ENCODE measurements at places on chromosomes 4 and X. TPM values are rescaled to one million over a fixed set of nuclear protein-coding genes. Genes with fewer than 3 reads are reported as not detected.

MMRN1 gene
- not detected for total RNA-seq

CENPVL1 gene
- total RNA-seq, result not detected

TRPC3 gene
- total RNA-seq, result 2.5 TPM

NALF2 gene
- total RNA-seq, result 1.2 TPM

ITIH6 gene
- not detected for total RNA-seq

DNA sequence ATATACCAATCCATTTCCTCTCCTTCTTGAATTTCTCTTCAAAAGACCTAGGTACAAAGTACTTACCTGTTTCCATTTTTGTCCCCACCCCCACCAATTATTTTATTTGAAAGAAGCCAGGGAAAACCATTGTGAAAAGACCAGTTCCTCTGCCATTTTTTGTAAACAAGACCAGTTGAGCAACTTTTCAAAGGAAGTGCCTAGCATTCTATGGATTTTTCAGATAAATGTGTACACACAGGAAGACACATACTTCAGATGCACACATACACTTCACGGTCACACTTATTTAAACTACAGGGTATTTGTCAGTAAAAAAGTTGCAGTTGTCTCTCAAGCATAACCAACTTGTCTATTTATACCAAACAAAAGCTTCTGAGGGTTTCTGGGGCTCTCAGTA is 587.2 kb upstream of the KLHL4 start:
- DNase-seq, result no peak
- no peaks in the 10 kb centered on the region for H3K27me3 ChIP-seq
- H3K27ac ChIP-seq, result no peak overlapping the region
- H3K4me3 ChIP-seq, result no peak overlapping the region

GRCh38 chr4:34720571-34720970 is 1523.7 kb downstream of the ARAP2 start:
- H3K27ac ChIP-seq, result no peak overlapping the region
- no peak for DNase-seq
- no peaks in the 10 kb centered on the region for H3K27me3 ChIP-seq

- no peaks in the 10 kb centered on the region for H3K27me3 ChIP-seq
- no peak overlapping the region for H3K4me3 ChIP-seq
- H3K4me1 ChIP-seq, result no peaks in the 10 kb centered on the region
- no peak overlapping the region for H3K27ac ChIP-seq
Measured at GRCh38 chr4:156312261-156312847, 358.7 kb upstream of the CTSO start.

DNA sequence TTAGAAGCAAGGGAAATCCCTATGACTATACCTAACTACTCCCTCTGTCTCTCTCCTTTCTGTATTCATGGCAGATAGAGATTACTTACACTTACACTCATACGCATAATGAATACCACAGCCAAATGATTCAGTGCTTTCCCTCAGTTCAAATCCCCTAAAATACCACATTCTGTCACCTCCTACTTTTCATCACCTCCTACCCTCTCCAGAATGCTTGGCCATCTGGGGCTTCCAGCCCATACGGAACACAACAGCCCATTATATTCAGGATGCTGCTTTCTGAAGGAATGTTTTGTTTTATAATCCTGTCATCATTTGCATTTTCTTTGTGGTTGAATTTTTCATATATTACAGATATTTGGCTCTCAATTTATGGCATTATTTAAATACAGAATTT is 361.6 kb downstream of the GRIA2 start:
- no peak overlapping the region for H3K4me3 ChIP-seq
- no peaks in the 10 kb centered on the region for H3K36me3 ChIP-seq
- H3K27me3 ChIP-seq, result no peaks in the 10 kb centered on the region
- H3K27ac ChIP-seq, result no peak overlapping the region
- H3K4me1 ChIP-seq, result no peaks in the 10 kb centered on the region
- DNase-seq, result no peak

DNA sequence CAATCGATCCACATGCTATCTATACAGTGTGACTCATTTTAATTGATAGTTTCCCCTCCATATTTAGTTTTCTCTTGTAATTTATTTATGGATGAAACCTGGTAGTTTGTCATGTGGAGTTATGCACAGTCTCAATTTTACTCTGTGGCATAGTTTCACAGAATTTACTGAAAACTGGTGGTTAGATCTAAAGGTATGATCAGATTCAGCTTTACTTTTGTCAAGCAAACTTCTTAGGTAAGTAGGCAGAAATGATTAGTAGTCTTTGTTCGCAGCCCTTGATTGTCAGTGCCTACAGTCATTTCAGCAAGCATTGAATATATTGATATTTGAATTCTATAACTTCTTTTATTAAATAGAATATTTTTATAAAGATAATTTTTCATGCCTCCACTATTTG is 2.5 kb downstream of the ADD1 start:
- H3K4me3 ChIP-seq, result peak overlapping the region; percentile 95
- peaks cover 10% of the 10 kb centered on the region for H3K36me3 ChIP-seq
- H3K4me1 ChIP-seq, result peaks cover 58% of the 10 kb centered on the region
- no peaks in the 10 kb centered on the region for H3K27me3 ChIP-seq

DNA sequence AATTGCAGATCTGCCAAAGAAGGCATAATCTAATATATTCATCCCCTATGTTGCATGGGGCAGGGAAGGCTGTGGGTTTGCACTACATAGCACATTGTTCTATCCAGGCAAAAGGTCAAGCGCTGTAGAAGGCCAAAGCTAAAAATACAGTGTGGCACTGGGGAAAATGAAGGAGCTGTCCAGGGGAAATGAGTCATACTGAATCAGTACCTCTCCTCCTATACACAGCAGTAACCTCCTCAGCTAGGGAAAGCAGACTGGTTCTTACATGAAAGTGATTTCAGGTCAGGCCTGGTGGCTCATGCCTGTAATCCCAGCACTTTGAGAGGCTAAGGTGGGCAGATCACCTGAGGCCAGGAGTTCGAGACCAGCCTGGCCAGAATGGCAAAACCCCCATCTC is 31.0 kb upstream of the SLC25A4 start:
- peaks cover 30% of the 10 kb centered on the region for H3K27me3 ChIP-seq
- H3K27ac ChIP-seq, result no peak overlapping the region
- H3K4me1 ChIP-seq, result no peaks in the 10 kb centered on the region
- H3K4me3 ChIP-seq, result no peak overlapping the region

DNA sequence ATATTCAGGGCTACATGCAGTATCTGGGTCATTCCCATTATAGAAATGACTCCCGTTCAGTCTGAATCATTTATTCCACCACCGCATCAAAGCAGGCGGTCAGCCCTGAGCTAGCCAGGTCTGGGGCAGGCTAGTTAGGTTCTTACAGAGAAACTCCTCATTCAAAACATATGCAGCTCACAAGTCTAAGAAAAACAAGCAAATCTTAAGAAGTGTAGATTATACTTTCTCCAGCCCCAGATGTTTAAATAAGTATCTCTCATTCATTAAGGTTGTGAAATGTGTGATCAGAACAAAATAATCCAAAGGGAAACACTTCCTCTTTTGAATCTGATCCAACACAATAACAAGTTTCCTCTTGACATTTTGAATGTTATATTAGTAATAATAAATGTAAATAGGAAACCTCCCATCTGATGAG is 441.9 kb downstream of the INPP4B start:
- H3K27me3 ChIP-seq, result no peaks in the 10 kb centered on the region
- H3K27ac ChIP-seq, result peak overlapping the region; percentile 99
- peaks cover 3% of the 10 kb centered on the region for H3K36me3 ChIP-seq

- no peaks in the 10 kb centered on the region for H3K27me3 ChIP-seq
- H3K27ac ChIP-seq, result no peak overlapping the region
- H3K4me1 ChIP-seq, result no peaks in the 10 kb centered on the region
Measured at GRCh38 chr4:146054676-146055075, 116.1 kb upstream of the ZNF827 start.

DNA sequence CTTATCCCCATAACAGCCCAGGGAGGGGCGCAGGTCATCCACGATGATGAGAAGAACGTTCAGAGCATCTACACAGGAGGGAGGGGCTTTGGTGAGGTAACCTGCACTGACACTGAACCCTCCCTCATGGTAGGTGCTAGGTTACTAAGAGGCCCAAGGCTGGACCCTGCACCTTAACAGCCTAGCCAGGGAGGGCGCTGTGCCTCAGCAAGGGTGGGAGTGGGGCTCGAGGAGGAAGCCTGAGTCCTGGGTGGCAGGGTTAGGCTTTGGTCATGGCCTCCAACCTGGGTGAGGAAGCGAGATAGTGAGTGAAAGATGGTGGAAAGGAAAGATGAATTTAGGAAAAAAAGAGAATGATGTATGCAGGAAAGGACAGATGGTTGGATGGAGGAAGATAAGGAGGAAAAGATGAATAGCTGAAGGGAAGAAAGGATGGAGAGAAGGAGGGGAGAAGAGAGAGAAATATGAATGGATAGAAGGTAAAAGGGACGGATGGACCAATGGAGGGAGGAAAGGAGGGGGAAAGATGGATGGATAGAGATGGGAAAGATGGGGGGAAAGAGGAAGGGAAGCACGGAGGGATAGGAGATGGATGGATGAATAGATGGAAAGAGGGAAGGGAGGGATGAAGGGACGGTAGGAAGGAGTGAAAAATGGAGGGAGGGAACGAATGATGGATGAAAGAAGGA is 736 bp downstream of the IDS start:
- peaks cover 18% of the 10 kb centered on the region for H3K36me3 ChIP-seq
- H3K27me3 ChIP-seq, result no peaks in the 10 kb centered on the region
- H3K4me1 ChIP-seq, result peaks cover 48% of the 10 kb centered on the region
- peak; percentile 63 for DNase-seq
- peak overlapping the region; percentile 99 for H3K4me3 ChIP-seq
- peak overlapping the region; percentile 100 for H3K27ac ChIP-seq

DNA sequence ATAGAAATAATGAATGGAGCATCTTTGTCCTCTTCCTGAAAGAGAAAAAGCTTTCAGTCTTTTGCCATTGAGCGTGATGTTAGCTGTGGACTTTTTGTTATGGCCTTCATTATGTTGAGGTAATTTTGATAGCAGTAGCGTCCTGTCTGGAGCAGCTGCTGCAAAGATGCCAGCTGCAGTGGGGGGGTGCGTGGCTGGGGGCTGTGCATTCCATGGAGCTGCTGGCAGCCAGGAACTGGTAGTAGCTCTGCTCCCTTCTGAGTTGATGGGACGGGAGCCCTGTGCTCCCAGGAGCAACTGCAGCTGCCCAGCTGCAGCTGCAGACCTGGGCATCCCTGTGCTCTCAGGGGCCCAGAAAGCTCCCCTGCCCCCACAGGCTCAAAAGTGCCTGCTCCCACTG is 50.4 kb downstream of the CCDC160 start:
- H3K36me3 ChIP-seq, result no peaks in the 10 kb centered on the region
- no peak overlapping the region for H3K27ac ChIP-seq
- no peak for DNase-seq

GRCh38 chr4:43682551-43682950 is 766.1 kb downstream of the KCTD8 start:
- no peaks in the 10 kb centered on the region for H3K4me1 ChIP-seq
- no peak overlapping the region for H3K4me3 ChIP-seq
- no peak for DNase-seq
- H3K36me3 ChIP-seq, result no peaks in the 10 kb centered on the region
- H3K27me3 ChIP-seq, result no peaks in the 10 kb centered on the region
- no peak overlapping the region for H3K27ac ChIP-seq

- peaks cover 9% of the 10 kb centered on the region for H3K4me1 ChIP-seq
- no peak overlapping the region for H3K27ac ChIP-seq
- H3K27me3 ChIP-seq, result no peaks in the 10 kb centered on the region
- no peak for DNase-seq
- H3K4me3 ChIP-seq, result no peak overlapping the region
Measured at GRCh38 chr4:101075536-101075935, 271.8 kb downstream of the PPP3CA start.

- no peak overlapping the region for H3K4me3 ChIP-seq
- no peaks in the 10 kb centered on the region for H3K27me3 ChIP-seq
- no peaks in the 10 kb centered on the region for H3K4me1 ChIP-seq
- H3K36me3 ChIP-seq, result no peaks in the 10 kb centered on the region
Measured at GRCh38 chr4:155573126-155573525, 93.5 kb upstream of the GUCY1A1 start.

DNA sequence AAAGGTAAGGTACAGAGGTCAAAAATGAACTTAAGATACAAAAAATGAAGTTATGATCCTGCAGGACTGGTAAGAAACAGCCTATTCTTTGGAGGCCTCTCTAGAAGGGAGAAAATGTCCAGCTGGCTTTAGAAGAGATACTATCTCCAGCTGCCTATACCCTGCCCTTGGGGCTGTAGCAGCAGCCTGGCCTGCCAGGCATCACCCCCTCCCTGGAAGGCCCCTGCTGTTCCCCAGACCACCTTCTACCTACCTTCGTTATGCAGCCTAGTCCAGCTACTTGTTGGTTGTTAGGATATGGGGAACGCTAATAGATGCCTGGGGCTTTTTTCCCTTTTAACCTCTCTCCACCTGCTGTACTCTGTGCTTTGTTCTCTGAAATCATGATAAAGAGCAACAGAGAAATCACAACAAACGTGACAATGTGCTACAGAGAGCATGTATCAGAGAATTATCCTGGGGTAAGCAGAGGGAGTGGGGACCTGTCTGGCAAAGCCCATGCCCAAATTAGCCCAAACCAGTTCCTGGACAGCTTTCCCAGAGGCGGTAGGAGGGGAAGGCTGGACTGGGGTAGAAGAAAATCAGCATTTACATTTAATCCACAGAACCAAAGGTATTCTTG is 34.5 kb downstream of the FRMD7 start:
- H3K27ac ChIP-seq, result no peak overlapping the region
- DNase-seq, result no peak
- H3K4me3 ChIP-seq, result no peak overlapping the region
- H3K36me3 ChIP-seq, result no peaks in the 10 kb centered on the region
- H3K4me1 ChIP-seq, result peaks cover 11% of the 10 kb centered on the region

DNA sequence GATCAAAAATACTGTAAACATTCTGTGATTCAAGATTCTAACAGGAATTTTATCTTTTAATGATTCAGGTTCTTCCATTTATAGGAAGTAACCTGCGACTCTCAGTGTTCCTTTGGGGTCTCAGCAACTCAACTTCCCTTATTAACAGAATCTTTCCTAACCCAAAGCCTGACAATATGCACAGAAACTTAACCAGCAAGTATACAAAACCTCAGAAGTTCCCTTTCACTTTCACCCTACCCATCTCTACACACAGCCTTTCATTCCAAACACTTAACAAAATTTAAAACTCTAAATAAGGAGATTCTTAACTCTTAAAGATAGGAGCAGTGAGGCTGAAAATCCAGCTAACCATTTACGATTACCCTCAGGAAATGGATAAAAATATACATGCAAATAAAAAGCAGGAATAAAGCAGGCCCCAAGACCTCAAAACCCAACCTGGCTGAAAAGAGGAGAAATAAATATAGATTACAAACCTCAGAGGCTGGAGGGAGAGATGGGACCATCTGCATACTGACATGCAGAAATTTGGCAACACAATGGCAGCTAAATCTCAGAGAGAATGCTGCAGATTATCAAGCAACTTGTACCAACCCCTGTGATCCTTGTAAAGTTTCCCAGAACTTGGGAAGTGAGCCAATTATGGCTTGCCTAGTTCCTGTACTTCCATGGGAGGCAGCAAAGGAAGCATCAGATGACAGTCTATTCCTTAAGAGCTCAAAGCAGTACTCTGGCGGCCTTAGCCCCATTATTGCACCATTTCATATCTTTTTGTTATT is 101.0 kb downstream of the ATP11C start:
- DNase-seq, result no peak
- H3K4me3 ChIP-seq, result no peak overlapping the region
- peaks cover 15% of the 10 kb centered on the region for H3K4me1 ChIP-seq

- H3K4me1 ChIP-seq, result no peaks in the 10 kb centered on the region
- no peaks in the 10 kb centered on the region for H3K27me3 ChIP-seq
- no peak overlapping the region for H3K4me3 ChIP-seq
- no peak overlapping the region for H3K27ac ChIP-seq
- no peaks in the 10 kb centered on the region for H3K36me3 ChIP-seq
Measured at GRCh38 chr4:93760284-93760683, 68.3 kb upstream of the ATOH1 start.
